ENCODE measurements at places on chromosomes 16 and 17.

- DNase-seq: no peak
Observed at GRCh38 chr17:41489531-41489930, at the start of gene KRT36. Gene KRT36, minus strand, starts transcription at chr17:41489910. Its CDS starts 46 bp downstream, at chr17:41489864.

DNA sequence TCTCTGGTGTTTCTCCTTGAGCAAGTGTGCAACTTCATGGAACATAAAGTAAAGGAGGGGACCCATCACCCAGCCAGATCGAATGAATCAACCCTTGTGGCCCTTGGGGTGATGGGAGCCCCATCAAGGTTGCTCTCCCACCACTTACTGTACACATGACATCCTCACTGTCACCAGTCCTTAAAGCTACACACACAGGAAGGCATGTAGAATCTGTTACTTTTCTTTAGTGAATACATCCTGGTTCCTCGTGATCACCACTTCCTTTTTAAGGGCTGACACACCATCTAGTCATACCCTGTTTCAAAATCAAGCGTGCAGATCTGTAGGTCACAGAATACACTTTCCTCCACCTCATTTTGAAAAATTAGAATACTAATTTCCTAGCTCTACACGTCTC is 22.6 kb upstream of the MPHOSPH6 start:
- DNase-seq: no peak

DNA sequence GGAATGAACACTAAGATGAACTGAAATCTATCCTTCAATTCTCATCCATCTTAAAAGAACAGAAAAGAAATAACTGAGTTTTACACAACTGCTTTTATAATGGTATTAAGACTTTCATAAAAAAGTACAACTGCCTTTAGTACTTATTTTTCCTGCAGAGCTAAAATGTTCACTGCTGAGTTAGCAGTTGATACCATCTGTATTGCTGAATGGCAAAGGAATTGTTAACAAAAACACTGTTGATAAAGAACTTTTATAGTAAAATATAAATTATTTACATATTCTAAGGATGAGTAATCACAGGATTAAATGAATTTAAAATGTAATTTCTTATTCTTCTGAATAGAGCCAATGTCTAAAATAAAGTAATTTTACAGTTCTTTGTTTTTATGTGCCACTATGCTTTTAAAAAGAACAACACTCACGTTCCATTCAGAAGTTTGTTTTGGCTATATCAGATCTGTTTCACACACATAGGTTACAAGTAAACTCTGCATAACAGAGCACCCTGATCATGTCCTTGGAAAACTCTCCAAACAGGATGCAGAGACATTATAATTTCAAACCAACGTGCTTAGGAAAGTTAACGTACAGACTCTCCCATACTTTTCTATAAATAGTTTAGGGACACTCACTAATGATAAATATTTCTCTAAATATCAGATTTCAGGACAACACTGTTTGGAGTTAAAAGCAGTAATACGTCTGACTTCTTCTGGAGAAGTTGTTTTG is 151.1 kb downstream of the ITFG1 start:
- no peak for DNase-seq

DNA sequence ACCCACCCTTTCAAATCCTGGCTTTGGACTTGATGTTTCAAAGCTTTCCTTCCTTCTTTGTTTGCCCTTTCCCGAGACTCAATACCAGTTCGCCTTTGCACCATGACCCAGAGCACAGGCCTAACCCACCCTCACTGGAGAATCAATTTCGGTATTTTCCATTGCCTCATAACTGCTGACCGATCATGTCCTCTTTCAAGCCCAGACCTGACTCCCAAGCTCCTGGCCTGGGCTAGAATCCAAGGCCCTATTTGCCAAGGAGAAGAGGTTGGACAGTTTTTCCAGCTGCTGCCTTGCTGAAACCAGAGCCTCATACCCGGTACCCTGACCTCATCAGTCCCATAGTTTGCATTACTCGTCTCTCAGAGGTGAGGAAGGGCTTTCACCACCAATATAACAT is 35.3 kb upstream of the HELZ start:
- no peak for DNase-seq

GRCh38 chr16:84850714-84851113 is 30.9 kb downstream of the CRISPLD2 start:
- DNase-seq: no peak

DNA sequence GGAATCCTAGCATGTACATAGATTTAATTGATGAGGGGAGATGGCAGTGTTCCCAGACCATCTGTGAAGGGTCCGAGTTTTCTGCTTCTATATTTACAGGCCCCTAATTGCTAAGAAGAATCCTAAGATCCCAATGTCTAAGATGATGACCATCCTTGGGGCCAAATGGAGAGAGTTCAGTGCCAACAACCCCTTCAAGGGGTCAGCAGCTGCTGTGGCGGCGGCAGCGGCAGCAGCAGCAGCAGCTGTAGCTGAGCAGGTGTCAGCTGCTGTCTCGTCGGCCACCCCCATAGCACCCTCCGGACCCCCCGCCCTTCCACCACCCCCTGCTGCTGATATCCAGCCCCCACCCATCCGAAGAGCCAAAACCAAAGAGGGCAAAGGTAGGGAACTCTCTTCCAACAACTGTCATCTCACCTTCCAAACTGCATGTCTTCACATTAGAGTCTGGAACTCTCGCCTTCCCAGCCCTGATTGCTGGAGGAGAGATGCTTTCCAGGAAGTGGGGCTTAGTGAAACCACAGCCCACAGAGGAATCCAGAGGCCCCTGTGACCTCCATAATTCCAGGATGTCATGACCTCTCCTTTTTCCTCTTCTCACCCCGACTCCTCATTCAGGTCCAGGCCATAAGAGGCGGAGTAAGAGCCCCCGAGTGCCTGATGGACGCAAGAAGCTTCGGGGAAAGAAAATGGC is 4.7 kb downstream of the CHD3 start:
- DNase-seq: no peak

- DNase-seq: no peak
Observed at GRCh38 chr17:73302189-73302588, 9.6 kb downstream of the CDC42EP4 start.

DNA sequence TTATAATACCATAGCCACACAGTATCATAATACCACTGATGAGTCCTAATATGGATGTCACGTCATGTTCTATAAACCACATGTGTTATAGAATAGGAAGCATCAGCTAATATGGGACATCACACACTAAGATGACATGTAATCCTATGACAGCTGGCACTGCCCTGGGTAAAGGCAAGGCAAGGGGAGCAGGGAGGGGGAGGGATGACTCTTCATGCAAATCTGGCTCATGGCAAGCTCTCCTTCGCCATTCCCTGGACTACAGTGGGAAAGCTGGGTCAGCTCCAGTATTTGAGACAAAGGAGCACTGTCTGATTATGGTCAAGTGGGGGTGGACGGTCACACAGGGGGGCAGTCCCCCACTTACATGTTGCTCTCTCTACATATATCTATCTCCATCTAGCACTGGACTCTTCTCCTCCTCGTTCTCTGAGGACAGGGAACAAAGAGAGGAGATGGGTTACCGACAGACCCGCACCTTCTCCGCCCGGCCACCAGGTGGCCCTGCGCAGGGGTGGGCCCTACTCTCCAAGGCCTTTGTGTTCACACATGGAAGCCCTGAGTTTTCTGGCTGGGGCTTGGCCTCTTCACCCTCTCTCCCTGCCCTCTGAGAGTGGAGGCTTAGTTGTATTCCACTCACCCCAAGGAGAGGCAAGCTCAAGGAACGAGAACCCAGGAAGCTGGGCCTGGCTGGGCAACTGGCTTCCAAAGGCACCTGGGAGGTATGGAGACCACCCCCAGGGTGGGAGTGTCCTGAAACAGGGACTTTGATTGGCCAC is 23.4 kb upstream of the MPO start:
- DNase-seq: no peak

DNA sequence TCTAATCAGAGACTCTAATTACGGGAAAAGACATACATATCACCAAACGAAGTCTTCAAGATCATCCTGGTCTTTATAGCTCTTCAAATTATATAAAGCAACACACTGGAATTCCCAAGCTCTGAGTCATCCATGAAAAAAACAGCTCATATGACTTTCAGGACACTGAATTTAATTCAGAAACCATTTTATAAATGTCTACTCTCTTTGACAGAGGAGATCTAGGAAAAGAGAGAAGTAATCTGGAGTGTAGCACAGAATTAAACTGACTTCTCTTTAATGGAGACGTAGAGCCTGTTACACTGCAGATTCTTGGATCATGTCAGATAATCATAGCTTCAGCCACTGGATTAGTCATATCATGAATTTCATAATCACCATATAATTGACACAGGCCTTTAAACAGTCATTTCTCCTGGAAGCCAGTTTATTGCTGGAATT is 86.8 kb upstream of the WSB1 start:
- DNase-seq: no peak

- DNase-seq: peak; percentile 8
Observed at GRCh38 chr16:86604436-86605193, 26.3 kb downstream of the FOXL1 start.

GRCh38 chr17:8275421-8276290 is 12.8 kb upstream of the RANGRF start:
- no peak for DNase-seq

DNA sequence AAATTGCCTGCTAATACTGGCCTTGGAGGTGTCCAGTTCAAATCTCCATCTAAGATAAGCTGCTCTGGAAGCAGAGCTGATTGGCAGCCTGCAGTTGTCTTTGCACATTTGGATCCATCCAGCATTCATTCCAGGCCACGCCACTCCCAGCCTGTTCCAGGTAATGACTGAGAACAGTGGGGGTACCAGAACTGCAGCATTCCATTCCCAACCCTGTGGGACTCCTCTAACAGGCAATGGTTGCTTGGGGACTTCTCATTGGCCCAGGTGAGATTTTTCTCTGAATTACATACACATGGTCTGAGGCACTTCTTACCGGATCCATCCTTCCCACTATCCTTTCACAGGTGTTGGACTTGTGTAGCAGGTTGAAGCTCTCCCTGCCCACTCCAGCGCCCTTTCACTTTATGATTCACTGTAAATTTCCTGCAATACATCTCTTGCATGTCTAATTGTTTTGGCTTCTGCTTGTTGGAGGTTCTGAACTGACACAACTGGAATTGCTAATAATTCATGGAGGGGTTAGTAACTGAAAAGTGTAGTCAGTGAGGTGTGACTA is 206.1 kb upstream of the ZFHX3 start:
- DNase-seq: no peak

DNA sequence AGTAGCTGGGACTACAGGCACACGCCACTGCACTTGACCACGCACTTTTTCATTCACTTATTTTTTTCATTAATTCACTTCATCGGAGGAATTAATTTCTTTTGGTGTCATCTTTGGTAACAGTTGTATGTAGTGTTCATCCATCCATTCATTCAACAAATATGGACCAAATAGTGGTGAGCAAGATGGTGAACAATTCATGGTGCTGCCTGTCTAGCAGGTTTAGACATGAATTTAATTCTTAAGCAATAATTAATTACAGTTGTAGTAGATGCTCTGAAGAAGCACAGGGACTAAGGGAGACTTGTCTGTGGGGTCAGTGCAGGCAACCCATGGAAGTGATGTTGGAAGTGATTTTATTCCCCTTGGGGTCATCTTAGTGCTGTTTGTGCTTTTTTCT is 22.4 kb downstream of the GDE1 start:
- no peak for DNase-seq

GRCh38 chr16:9852003-9852402 is 330.2 kb downstream of the GRIN2A start:
- no peak for DNase-seq

GRCh38 chr16:84087466-84088151 is 29.1 kb downstream of the MBTPS1 start:
- no peak for DNase-seq

- DNase-seq: no peak
Observed at GRCh38 chr16:10333321-10334032, 52.4 kb upstream of the ATF7IP2 start.

DNA sequence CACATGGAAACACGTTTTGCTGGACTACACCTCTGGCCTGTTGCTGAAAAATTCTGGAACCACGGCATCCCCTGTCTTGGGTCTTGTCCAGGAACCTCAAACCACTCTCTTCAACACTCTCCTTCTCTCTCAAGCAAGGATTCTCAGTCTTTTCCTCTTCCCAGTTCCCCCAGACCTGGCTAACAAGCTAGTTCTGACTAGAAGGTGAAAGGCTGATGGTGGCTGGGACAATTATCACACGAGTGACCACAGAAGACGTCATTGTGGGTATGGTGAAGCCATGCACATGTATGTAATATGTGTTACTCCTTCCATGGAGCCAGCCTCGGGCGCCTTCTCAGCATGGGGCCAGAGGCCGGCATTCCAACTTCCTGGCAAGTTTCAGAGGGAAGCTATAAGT is 123.0 kb downstream of the CDYL2 start:
- no peak for DNase-seq

DNA sequence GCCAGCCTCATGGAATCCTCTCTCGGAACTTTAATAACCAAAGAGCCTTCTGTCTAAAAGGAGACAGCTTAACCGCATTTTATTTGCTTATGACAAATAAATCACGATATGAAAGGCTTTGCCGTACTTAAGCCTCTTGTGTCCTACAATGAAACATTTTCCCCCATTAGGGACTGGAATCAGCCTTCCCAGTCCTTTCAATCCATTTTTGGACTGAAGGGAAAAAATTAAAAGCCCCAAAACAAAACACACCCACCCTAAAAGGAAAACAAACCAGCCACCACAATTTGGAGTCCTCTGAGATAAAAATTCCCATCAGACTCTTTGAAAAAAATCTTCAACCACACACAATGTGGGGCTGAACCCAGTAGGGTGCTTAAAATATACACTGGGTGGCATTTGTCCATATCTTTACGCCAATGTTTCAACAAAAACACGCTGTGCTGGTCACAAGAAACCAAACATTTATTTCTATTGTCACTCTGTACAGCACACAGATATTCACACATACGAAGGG is 3.0 kb downstream of the HOXB4 start:
- DNase-seq: no peak

Measured in activated CD4-positive, CD25-positive, alpha-beta regulatory T cell treated with anti-CD3 and anti-CD28 coated beads, Interleukin-2, amount 50 U/mL, for 16 hours (primary cell).